CD4-positive, alpha-beta T cell treated with Interleukin-15 for 1 hour (primary cell): ENCODE measurements at places on chromosomes 3 and 15.

DNA sequence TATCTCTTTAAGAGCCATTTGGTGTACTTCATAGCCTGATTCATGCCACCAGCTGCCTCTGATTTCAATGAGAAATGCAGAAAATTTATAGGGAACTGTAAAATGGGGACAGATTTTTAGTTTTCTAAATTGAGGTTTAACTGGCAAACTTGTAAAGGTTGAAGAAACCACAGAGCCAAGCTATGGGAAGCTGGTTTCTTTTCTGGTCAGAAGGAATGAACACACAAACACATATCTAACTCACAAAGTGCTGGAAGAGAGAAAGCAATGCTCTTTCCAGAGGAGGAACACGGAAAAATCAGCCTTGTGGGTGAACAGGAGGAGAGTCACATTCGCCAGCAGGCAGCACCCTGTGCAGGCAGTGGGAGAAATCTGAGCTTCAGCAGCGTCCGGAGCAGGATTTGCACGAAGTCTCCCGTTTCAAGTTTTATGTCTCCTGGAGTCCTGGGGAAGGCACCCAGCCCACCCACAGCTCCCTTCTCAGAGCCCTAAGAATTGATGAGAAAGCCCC lies 481 bp downstream of the MASP1 start:
- no peak for DNase-seq

DNA sequence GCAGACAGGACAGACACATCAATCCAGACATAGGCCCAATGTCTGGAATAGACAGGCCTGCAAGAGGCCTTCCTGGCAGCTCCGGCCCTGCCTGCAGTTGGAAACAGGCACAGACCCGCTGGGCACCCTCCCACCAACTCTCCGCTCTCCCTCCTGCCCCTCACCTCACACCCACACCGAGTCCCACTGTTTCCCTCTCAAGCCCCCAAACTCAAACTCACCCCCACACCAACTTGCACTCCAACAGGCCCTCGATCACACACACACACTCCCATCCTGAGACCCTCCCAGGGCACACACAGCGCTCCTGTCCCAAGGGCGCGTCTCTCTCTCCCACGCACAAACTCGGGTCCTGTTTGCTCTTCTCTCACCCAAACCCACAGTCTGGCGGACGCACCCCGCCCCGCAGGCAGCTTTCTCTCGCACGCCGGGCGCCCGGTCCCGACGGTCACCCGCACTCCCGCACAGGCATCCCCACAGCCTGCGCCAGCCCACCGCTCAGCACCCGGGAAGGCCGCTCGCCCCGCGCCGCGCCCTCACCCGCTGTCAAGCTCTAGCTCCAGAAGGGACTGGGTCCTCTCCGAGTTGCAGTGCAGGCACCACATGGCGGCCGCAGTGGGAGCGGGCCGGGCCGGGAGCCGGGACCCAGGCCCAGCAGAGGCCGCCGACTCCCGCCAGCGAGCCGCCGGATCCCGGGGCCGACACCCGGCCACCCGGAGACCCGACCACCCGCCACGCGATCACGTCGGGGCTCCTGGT lies 106.2 kb downstream of the IQSEC1 start:
- no peak for DNase-seq

GRCh38 chr3:65761446-65762234 lies 277.1 kb downstream of the MAGI1 start:
- no peak for DNase-seq

DNA sequence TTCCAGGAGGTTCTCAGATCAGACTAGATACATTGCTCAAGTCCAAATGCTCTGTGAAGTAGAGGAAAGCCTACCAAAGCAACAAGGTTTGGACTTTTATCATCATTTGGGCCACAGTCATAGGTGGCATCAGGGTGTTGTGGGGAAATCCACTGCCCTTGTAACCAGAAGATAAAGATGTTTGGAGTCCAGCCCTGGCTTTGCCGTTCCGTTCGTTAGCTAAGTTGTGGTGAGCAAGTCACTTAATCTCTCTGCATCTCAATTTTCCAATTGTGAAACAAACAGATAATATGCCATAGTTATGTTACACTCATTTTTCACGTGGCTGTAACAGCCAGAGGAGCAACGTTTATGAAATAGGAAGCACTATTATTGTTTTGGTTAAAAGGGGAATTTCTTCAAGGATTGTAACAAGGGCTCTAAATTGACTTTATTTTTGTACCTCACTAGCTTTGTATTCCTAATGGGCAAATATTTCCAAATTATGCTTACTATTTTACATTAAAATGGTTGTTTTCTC lies 125.6 kb downstream of the CD47 start:
- DNase-seq: no peak

DNA sequence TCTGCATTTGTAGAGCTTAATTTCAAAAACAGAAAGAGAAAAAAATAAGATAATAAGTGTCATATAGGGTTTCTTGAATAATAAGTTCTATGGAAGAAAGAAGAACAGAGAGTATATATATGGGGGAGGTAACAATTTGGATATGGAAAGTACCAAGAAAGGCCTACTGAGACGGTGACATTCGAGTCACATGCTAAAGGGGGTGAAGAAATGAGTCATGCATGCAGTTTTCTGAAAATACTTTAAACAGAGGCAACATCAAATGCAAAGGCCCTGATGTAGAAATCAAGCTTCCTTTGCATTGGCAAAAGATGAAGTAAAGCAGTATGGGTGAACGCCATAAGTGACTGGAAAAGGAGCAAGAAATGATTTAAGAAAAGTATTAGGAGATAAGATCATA lies 371.6 kb upstream of the ZNF385D start:
- no peak for DNase-seq

GRCh38 chr3:32340039-32340438 lies 51.6 kb upstream of the CMTM7 start:
- peak; percentile 19 for DNase-seq

DNA sequence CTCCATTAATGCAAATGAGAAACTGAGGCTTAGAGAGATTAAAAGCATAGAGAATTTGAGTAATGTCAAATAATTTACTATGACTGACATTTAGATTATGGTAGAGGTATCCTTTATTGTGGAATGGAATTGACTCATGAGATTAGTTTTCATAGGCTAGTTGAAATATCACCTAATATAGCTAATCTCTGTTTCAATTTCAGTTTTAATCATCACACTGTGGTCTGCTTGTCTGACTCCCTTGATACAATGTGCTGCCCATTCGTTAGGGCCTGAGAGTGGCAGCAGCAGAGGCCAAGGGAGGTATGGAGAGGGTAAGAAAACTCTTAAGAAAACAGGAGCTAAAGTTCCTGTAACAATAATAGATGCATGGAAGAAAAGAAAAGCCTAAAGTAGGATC lies 13.2 kb upstream of the ZBTB20 start:
- no peak for DNase-seq

GRCh38 chr3:43289401-43289800 lies 3.1 kb downstream of the SNRK start:
- DNase-seq: no peak

DNA sequence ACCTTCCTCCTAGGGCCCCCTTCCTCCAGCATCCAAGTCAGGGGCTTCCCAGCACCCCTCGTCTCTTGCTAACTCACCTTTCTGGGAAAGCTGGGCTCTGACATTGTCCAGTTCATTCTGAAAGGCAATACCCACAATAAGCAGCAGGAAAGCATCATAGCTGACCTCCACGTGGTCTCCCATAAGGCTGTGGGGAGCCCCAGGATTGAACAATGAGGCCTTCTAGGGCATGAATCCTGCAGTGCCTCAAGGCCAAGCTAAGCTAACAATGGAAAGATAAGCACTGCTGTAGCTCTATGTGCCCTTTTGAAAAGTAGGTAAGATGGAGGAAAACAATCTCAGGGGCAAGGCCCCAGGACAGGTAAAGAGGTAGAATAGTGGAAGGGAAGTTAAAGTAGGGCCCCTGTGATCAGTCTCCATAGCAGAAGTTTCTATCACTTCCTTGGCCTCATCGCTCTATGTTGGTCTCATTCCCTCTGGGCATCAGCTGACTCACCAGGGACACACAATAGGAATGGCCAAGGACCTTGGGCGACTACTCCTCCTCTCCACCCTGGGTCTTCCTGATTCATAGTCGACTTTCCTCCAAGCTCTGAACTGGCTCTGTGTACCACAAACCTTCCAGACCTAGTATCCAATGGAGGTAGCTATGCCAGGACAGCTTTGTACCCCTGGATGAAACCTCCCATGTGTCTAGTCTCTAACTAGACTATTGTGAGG lies 11.7 kb downstream of the TRAIP start:
- no peak for DNase-seq

DNA sequence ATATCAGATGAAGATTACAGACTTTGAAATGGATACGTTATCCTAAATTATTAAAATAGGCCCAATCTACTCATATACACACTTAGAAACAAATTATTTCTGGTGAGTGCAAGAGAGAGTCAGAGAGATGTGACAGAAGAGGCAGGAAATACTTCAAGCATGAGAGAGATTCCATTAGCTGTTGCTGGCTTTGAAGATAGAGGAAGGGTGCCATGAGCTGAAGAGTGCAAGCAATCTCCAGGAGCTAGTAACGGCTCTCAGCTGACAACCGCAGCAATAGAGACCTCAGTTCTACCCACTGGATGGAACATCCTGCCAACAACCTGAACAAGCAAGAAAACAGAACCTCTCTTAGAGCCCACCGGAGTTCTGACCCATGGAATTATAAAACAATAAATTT lies 270.7 kb upstream of the SLITRK3 start:
- DNase-seq: no peak

GRCh38 chr3:8760091-8760490 lies 9.3 kb downstream of the OXTR start:
- no peak for DNase-seq

DNA sequence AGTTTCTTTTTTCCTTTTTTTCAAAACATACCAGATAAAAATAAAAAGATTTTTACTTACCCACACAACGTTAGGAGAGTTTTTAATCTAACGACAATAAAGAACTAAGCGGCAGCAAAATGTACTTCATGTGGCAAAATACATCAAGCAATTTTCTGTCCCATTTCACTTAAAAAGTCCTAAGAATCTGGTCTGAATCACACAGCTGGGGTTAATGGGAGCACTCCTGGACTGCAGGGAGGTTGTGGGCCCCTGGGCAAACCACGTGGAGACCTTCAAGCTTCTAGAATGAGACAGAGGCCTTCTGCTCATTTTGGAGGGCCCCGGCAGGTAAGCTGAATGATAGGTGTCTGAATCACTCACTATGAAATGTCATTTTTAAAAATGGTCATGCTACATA lies 193.8 kb downstream of the RORA start:
- no peak for DNase-seq

DNA sequence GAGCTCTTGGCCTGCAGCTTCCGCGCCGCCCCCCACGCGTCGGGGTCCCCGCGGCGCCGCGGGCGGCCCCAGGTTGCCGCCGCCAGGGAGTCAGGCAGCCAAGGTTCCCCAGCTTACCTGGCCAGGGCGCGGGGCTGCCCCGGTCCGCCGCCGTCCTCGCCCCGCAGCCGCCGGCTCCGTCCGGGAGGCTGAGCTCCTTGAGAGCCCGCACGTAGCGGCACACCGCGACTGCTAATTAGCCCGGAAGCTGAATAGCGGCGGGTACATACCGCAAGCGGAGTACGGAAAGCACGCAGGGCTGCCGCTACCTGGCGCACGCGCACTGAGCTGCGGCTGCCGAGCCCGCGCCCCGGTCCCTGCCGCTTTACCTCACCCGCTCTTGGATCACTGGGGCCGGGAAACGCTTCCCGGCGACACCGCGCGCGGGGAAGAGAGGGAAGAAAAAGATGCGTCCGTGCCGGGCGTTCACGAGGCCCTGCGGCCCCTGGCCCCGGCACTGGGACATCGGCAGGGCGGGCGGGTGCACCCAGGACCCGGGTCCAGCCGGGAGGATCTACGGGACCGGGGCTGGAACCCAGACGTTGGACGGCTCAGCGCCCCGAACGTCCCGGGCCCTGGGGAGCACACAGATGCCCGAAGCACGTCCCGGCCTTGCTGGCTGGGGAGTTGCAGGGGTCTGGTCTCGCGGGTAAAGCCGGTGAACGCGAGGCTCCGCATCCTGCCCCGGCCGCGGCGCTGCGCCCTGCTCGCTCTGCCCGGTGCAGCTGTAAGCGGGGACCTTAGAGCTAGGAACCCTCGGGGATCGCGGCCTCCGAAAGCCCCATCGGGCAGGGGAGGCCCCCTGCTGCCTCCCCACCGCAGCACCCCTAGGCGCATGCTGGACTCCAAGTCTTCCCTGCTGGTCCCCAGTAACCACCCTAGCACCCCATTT lies at the start of gene GOLGA8B:
GOLGA8B (minus strand) TSS at position 253 of the 931 bp plus-strand sequence. CDS start 47,739 bp downstream, outside the sequence.
- DNase-seq: peak; percentile 80
